Myocyte (in vitro differentiated cells): ENCODE measurements at places on chromosomes 6 and 20. TPM values are rescaled to one million over a fixed set of nuclear protein-coding genes. Genes with fewer than 3 reads are reported as not detected.

The OR2B6 gene
- not detected in 2 replicates for total RNA-seq

The LAMA2 gene
- 121 and 137 TPM in 2 replicates for total RNA-seq

The CLDN20 gene
- 0.45 TPM in 1 of 2 replicates, not detected in the other for total RNA-seq

The FAXC gene
- total RNA-seq = 0.11 and 3.0 TPM in 2 replicates

The SNAI1 gene
- 0.72 and 1.8 TPM in 2 replicates for total RNA-seq

The TMC2 gene
- total RNA-seq = not detected in 2 replicates

The ARMH2 gene
- total RNA-seq = not detected in 2 replicates

The TNFRSF6B gene
- 4.9 and 5.2 TPM in 2 replicates for total RNA-seq

The SLC26A8 gene
- not detected in 2 replicates for total RNA-seq

The BCLAF1 gene
- total RNA-seq = 95.0 and 135 TPM in 2 replicates

The PABPC1L gene
- total RNA-seq = 3.3 and 5.7 TPM in 2 replicates

The RBBP8NL gene
- 0.05 and 0.10 TPM in 2 replicates for total RNA-seq

The LY6G6D gene
- not detected in 2 replicates for total RNA-seq

The MOCS3 gene
- 7.9 and 8.3 TPM in 2 replicates for total RNA-seq

The ULBP3 gene
- total RNA-seq = 6.7 and 8.5 TPM in 2 replicates

The CYP24A1 gene
- 0.10 and 0.35 TPM in 2 replicates for total RNA-seq

The IMPG1 gene
- not detected in 2 replicates for total RNA-seq

The HRH3 gene
- 0.08 TPM in 1 of 2 replicates, not detected in the other for total RNA-seq

The SYTL3 gene
- total RNA-seq = 6.9 and 7.1 TPM in 2 replicates

The CD109 gene
- total RNA-seq = 32.3 and 49.0 TPM in 2 replicates

The TCF15 gene
- total RNA-seq = not detected in 2 replicates

The PTPRT gene
- not detected in 2 replicates for total RNA-seq

The VPS52 gene
- total RNA-seq = 45.9 and 51.2 TPM in 2 replicates

The TCP11 gene
- not detected in 2 replicates for total RNA-seq

The LCA5 gene
- 7.4 and 9.0 TPM in 2 replicates for total RNA-seq

The PGC gene
- total RNA-seq = not detected in 2 replicates

The IL20RA gene
- 6.4 and 6.7 TPM in 2 replicates for total RNA-seq

The SNAP91 gene
- 0.19 TPM in 1 of 2 replicates, not detected in the other for total RNA-seq

The SLC22A3 gene
- not detected in 2 replicates for total RNA-seq

The C4B gene
- total RNA-seq = 3.0 and 6.7 TPM in 2 replicates

The ITCH gene
- total RNA-seq = 51.5 and 63.7 TPM in 2 replicates

The ZSCAN23 gene
- 2.0 and 2.5 TPM in 2 replicates for total RNA-seq

The RPS6KA2 gene
- total RNA-seq = 14.9 and 17.7 TPM in 2 replicates

The NKX2-2 gene
- total RNA-seq = not detected in 2 replicates

The RAMACL gene
- total RNA-seq = 0.43 TPM in 1 of 2 replicates, not detected in the other

The FNDC1 gene
- 0.16 TPM in 1 of 2 replicates, not detected in the other for total RNA-seq
